ENCODE measurements at places on chromosomes 4 and X.

- no peak for DNase-seq
These were observed 31.2 kb downstream of the SLC2A9 start for GRCh38 chr4:9989918-9990635.

- DNase-seq: no peak
These were observed 69.2 kb upstream of the FAT1 start for GRCh38 chr4:186792728-186793366.

GRCh38 chrX:145532176-145532780 lies 285.0 kb downstream of the SPANXN1 start:
- DNase-seq: no peak

GRCh38 chr4:26084414-26084813 lies 170.4 kb downstream of the SMIM20 start:
- DNase-seq: no peak

DNA sequence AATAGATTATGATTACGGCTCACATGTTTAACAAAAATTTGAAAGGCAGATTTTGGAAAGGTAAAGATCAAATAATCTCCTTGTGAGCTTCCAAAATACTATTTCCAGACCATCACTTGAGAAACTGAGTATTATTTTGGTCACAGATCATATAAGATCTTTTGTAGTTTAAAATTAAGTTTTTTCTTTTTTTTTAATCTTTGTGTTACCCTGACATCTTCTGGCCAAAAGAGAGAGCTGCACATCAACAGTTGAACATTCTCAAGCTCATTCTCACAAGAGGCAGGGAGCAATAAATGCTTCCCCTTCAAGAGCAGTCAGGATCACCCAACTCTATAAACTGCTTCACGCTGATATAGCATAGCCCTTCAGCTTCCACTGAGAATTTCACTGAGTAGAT lies 15.9 kb downstream of the TMEM192 start:
- no peak for DNase-seq

GRCh38 chrX:118126286-118126685 lies 9.7 kb upstream of the KLHL13 start:
- no peak for DNase-seq

- no peak for DNase-seq
These were observed 47.2 kb downstream of the GBA3 start for GRCh38 chr4:22739968-22740367.

- DNase-seq: no peak
These were observed 381 bp downstream of the TXK start for GRCh38 chr4:48133669-48134068.

DNA sequence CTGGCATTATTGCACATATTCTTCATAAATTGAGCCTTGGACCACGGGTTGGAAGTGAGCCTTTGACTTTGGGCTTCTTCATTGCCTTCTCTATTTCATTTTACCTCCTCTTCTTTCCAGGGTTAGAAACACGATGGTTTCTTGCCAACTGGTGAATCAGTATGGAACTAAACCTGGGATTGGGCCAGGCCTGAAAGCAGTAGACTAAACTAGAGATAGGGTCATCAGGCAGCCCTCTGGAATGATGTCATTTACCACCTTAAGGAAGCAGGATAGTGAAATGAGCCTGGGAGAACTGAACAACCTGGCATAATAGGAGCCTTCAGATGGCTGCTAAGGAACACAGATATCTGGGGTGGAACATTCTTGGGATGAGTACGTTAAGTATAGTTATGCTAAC lies 67.5 kb upstream of the ATP8A1 start:
- no peak for DNase-seq

DNA sequence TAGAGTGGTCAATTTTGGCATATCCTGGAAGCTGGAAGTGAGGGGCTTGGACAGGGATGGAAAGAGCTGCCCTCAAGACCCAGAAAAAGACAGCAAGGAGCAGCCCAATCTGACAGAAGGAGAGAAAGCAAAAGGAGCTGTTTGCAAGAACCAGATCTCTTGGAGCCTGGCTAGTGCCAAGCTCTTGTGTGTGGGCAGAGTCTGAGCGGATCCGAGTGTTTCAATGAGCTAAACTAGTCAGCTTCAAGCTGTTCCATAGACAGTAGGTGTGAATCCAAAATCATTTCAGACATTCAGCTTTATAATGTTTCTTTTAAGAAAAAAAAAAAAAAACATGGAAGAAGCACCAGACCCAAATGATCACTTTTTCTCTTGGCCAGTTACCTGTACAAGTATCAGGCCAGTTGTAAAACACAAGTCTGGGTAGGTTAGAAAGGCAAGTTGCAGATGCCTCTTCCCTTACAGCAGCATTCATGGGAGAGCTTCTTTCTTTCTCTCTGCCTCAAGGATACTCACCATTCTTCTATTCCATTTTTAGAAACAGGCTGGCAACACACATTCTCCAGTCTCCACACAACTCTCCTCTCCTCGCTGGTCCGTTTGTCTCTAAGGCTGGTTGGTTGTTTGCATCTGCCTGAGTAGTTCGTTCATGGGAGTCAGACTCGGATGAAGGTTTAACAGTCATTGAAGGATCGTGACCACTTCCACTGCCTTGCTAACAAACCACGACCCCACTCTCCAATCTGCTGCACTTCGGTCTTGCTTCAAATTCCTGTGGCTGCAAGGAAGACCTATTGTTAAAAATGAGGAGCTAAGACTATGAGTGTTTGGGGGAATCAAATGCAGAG lies 105.2 kb upstream of the GATB start:
- no peak for DNase-seq

- no peak for DNase-seq
These were observed 660 bp downstream of the WWC2 start for GRCh38 chr4:183099537-183100297.

DNA sequence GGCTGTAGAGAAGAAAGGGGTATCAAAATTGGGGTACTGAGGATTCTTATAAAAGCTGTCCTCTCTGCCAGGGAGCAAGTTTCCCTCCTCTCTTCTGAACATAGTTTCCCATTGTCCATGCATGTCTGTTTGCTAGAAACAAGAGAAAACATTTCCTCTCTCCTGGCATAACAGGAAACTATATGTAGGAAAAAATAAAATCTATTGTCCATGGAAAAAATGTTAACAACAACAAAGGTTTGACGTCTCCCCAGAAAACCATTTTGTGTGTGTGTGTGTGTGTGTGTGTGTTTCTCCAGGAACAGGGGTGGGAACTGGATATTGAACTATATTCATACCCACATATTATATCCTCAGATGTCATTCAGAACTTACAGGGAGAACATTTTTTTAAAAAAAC lies 107.2 kb downstream of the GASK1B start:
- no peak for DNase-seq

DNA sequence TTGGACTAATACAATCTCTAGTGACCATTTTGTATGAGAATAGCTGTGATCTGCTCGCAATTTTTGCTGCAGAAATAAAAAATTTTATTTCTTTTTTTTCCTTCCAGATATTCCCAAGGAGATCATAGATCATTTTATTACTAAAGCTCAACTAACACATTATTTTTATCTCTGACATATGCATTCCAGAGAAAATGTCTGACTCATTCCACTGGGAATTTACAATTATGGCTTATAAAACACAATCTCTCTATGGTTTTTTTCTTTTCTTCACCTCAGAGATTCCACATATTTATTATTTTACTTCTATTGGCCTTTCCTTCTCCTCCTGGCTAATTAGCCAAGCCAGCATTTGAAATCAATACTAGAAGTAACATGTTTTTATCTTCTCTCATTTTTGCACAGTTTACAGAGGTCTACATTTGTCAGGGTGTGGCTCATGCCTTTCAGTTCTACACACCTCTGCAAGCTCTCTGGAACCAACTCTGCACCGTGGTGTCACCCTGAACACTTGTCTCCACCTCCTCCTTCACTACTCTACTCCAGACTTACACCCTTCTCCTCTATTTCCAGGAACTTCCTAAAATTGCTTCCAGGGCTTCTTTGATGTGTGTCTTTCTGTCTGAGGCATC lies 59.8 kb upstream of the GPM6A start:
- no peak for DNase-seq

- DNase-seq: no peak
These were observed 75.7 kb downstream of the CC2D2A start for GRCh38 chr4:15545371-15545770.

GRCh38 chr4:119692001-119692400 lies 63.4 kb upstream of the PDE5A start:
- no peak for DNase-seq

DNA sequence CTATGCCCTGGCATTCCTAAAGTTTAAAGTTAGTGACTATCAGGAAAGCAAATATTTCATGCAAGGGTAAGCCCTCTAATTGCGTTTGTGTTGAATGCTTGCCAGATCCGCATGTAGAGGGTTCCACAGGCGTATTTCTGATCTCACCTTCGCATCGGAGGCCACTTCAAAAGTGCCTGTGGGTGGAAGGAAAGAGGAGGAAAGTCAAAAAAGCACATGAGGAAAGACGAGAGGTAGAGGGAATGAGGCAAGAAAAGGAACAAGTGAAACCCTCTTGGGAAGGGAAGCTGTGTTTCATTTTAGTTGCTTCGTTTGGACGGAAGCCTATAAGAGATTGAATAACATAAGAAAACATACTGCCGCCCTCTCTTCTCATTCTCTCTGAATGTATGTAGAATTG lies 628.8 kb downstream of the SPRY1 start:
- no peak for DNase-seq

- no peak for DNase-seq
These were observed 1008.8 kb downstream of the ADGRL3 start for GRCh38 chr4:62208921-62209320.

- DNase-seq: no peak
These were observed 204.0 kb upstream of the NHS start for GRCh38 chrX:17170973-17171372.

DNA sequence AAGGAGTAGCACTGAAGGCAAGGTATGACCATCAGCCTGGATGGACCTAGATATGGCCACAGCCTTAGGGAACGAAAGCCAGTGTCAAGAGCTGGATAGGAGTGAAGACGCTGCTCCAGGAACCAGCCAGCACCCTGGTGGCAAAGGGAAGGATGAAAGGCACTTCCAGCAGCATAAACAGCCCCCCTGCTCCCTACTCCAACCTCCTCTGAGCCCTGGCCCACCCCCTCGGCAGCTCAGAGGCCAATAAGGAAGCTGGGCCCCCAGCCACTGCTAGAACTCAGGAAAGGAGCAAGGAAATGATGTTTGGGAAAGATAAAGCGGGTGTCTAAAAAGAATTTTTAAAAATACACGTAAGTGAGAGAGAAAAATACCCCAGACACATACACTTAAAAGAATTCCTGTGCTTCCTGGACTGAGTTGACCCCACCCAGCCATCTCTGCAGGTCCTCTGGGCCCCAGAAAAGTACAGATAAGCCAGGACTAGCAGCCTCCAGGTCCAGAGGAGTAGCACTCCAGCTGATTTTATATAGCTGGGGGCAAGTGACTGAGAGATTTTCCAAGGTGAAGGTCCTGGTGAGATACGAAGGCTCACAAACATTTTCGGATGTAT lies 170.4 kb downstream of the SHROOM4 start:
- DNase-seq: no peak

DNA sequence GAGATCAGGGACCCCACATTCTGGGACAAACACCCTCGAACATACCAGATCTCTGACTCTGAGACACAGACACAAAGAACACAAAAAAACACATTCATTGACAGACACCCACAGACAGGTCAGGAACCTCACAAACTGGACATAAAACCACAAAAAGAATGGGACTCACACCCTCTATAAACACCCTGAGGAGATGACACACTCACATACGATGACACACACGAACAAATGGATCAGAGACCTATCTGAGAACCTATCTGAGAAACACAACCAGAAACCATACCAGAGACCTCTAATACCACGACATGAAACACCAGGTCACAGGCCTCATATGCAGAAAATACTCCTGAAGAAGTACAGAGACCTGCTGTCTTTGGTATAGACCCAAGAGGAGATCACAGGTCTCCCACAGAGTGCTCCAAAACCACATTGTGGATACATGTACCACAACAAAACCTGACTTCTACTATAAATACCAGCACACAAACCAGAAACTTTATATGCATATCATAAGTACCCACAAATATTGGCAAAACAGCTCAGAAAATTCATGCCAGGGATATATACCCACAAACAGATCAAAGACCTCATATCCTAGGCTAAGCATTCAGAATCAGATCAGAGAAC lies 19.5 kb downstream of the SUV39H1 start:
- DNase-seq: no peak

- no peak for DNase-seq
These were observed 251.6 kb downstream of the USP46 start for GRCh38 chr4:52407545-52407944.

GRCh38 chr4:10185518-10186227 lies 69.1 kb upstream of the WDR1 start:
- no peak for DNase-seq

GRCh38 chrX:123740006-123740405 lies 7.2 kb upstream of the THOC2 start:
- no peak for DNase-seq

DNA sequence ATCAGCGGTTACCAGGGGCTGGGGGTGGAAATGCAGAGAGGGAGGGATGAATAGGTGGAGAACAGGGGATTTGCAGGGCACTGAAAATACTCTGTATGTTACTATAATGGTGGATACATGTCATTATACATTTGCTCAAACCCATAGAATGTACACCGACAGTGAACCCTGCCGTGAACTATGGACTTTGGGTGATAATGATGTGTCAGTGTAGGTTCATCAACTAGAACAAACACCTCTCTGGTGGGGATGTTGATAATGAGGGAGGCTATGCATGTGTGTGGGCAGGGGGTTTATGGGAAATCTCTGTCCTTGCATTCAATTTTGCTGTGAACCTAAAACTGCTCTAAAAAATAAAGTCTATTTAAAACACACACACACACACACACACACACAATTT lies 11.5 kb downstream of the HPSE start:
- DNase-seq: no peak

DNA sequence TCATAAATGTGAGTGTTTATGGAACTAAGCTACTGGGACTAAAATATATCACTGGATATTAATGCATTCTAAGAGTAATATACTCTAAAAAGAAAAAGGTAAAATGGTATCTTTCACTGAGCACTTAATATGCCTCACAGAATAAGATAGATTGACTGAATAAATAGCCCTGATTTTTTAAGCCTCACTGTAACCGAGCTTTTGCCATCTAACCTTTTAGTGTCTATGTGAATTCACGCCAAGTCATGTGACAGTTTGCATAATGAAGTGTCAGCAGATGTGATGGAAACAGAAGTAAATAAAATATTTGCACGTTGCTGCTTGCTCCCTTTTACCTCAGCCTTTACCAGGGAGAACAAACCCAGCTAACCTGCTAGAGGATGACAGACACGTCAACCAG lies 119.7 kb upstream of the NWD2 start:
- DNase-seq: no peak

GRCh38 chr4:137083571-137084135 lies 448.6 kb downstream of the PCDH18 start:
- DNase-seq: no peak

DNA sequence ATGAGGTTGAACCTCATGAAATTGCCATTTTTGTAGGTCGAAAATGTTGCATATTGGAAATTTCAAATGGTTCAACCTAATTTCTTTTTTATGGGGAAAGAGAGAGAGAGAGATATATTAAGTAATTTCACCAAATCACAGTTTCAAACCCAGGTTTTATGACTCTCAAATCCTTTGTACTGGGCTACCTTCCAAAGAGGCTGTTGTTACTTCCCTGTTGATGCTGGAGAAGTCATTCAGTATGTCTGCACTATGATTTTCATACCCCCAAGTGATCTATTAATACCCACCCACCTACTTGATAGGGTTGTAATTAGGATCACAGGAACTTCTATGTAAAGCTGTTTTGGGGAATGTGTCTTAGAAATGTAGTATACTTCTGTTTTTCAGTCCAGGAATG lies 109.9 kb downstream of the ZNF330 start:
- DNase-seq: no peak

GRCh38 chrX:84248226-84248625 lies 60.2 kb upstream of the RPS6KA6 start:
- no peak for DNase-seq

GRCh38 chr4:112923516-112923915 lies 125.9 kb upstream of the ANK2 start:
- DNase-seq: no peak

Data from stimulated activated CD4-positive, alpha-beta T cell treated with anti-CD3 and anti-CD28 coated beads, Interleukin-1b, Interleukin-23, amount 100 ng/mL, for 4 hours (primary cell).